ENCODE measurements at places on chromosomes 7 and 10. TPM values are rescaled to one million over a fixed set of nuclear protein-coding genes. Genes with fewer than 3 reads are reported as not detected.

- DNase-seq: no peak
These were observed 26.5 kb downstream of the ASNS start for GRCh38 chr7:97845622-97846203.

DNA sequence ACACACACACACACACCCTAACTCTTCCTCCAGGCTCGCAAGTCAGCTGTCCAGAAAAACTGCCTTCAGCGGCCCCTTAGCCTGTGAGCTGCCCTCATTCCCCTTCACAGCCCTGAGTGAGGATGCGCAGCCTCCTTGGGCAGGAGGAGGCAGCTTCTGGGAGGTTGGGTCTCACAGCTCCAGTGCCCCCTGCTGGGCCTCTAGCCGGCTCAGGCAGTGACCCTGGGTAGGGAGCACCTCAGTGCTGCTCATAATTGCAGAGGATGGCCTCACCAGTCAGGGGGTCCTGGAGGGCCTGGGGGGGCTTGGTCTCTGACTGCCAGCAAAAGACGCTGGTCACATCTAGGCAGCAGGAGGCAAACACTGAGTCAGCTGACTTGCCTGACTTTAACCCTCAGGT lies 43.7 kb downstream of the ZNF273 start:
- no peak for DNase-seq

- DNase-seq: no peak
These were observed 19.7 kb downstream of the AFAP1L2 start for GRCh38 chr10:114384601-114385000.

GRCh38 chr7:20665096-20665495 lies 49.6 kb downstream of the ABCB5 start:
- no peak for DNase-seq

DNA sequence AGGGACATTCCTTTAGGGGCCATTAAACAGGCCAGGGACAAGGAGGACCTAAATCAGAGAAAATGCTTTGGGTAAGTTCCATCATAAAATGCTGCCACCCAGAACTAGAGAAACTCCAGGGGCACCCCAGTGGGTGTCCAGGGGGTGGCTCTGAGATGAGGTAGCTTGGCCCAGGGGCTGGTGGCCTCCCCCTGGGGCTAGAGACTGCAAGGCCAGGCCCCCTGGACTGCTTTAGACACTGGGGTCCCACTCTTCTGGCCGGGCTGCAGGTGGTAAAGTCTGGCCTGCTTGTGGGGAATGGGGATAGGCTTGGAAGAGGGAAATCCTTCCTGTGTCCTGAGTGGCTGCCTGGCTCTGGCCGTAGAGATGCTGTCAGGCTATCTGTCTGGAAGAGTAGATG lies 169.6 kb upstream of the PODXL start:
- DNase-seq: no peak

DNA sequence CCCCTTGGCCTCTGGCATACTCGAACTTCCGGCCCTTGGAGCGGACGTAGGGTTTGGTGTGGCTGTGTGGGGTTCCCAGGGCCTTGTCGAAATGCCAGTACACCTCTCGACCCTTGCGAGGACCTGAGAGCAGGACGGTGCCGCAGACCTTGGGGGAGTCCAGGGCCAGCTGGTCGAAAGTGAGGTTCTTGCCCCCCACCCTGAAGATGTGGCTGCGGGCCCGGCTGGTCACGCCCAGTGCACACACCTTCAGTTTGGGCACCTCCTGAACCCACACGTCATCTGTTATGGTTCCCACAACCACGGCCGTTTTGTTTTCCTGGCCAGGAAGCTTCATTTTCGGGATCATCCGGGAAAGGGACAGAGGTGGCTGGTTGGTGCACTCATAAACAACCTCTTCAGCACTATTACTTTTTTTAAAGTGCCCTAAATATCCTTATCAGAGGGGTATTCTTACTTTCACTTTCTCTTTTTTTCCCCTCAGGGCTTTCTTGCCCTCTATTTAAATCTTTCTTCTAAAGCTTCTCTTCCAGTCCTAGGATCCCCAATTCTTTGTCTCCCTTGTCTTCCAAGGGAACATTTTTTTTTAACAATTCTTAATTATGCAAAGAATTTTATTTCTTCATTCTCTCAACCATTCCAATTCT lies 44.9 kb upstream of the FAM3C start:
- peak; percentile 64 for DNase-seq

GRCh38 chr7:71733107-71733870 lies 601.3 kb downstream of the GALNT17 start:
- DNase-seq: peak; percentile 61

DNA sequence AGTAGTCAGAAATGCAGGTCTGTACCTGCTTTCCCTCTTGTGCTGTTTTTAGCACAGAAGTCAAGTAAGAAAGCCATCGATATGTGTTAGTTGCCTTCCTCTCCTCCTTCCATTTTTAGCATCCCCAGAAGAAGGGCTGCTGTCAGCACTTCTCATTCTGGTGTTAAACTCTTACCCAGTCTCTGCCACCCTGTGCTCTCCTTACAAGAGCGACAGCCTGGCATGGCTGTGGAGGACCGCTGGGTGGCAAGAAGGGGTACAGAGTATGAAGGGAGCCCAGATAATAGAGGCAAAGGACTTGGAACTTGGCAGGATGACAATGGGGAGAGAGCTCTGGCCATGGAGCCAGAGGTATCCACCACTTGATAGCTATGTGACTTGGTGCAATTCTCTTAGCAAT lies 103.5 kb downstream of the RPS24 start:
- no peak for DNase-seq

- DNase-seq: no peak
These were observed 52.9 kb downstream of the C10orf120 start for GRCh38 chr10:122646511-122647382.

- DNase-seq: no peak
These were observed 33.6 kb downstream of the DNMBP start for GRCh38 chr10:99975942-99976809.

- DNase-seq: no peak
These were observed 15.4 kb downstream of the PTPRN2 start for GRCh38 chr7:158572000-158572828.

DNA sequence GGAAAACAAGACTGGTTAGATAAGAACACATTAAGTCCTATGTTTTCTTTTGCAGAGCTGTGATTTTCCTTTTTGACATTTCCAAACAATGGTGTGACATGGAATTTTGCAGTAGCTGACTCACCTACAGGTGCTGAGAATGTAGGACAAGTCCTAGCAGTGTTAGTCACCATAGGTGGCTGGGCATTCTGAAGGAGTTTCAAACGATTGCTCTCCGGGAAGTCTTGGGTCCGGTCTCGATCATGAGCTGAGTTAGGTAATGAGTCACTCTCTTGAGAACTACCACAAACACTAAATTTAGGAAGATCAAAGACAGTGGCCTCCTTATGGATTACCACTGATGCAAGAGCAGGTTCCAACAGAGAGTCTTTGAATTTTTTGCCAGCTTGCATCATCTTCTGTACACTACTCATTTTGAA lies 3.6 kb downstream of the FIGNL1 start:
- DNase-seq: no peak

DNA sequence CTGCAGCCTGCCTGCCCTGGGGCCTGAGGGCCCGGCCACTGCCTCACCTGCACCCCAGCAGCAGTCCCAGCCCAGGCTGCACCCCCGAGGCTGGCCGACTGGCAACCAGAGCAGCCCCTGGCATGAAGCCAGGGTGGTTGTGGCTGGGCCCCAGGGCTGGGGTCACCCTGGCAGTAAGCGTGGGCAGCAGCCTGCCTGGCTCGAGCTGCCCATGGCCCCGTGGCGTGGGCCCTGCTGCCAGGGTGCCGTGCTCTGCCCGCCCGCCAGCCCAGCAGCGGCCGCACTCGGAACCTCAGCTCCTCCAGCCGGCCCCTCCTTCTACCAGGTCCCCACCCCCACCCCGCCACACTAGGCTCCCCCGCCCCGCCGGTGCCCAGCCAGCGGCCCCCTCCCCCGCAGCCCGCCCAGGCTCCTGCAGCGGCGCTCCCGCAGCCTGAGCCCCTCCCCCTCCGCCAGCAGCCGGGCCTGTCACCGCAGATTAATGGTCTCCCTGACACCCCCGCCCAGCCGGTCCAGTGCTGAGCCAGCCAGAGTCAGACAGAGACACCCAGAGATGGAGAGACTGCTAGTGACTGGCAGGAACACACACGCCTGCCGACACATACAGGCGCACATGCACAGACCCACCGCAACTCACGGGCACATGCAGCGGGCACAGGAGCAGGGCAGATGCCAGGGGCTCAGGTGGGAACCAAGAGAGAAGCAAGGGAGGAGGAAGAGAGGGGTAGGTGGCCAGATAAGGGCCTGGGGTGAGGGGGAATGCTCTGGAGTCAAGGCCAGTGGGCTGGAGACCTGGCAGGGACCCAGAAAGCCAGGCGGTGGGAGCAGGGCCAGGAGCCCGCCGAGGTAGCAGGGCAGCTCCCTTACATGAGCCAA lies 22.4 kb downstream of the KCNH2 start:
- DNase-seq: peak; percentile 72

DNA sequence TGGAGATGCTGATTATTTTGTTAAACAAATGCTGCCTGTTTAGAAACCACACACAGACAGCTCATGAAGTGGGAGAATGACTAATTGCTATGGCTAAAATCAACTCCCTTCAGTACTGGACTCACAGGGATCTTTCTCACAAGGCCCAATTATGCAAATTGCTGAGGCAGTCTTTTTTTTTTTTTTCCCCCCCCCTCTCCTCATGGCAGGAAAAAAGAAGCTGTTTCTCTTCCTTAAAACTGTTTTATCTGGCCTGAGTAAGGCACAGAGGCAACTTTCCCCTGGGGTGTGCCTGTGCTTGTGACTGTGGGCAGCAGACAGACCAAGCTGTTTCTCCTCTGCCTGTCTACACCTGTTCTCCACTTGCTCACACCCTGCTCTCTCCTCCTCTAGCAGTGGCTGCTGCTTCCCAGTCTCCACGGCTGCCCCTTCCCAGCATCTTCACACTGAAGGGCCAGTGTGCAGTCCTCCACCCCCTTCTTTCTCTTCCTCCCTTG lies 65.4 kb upstream of the STEAP1B start:
- no peak for DNase-seq

- DNase-seq: no peak
These were observed 1221.6 kb upstream of the PHF14 start for GRCh38 chr7:9752033-9752432.

DNA sequence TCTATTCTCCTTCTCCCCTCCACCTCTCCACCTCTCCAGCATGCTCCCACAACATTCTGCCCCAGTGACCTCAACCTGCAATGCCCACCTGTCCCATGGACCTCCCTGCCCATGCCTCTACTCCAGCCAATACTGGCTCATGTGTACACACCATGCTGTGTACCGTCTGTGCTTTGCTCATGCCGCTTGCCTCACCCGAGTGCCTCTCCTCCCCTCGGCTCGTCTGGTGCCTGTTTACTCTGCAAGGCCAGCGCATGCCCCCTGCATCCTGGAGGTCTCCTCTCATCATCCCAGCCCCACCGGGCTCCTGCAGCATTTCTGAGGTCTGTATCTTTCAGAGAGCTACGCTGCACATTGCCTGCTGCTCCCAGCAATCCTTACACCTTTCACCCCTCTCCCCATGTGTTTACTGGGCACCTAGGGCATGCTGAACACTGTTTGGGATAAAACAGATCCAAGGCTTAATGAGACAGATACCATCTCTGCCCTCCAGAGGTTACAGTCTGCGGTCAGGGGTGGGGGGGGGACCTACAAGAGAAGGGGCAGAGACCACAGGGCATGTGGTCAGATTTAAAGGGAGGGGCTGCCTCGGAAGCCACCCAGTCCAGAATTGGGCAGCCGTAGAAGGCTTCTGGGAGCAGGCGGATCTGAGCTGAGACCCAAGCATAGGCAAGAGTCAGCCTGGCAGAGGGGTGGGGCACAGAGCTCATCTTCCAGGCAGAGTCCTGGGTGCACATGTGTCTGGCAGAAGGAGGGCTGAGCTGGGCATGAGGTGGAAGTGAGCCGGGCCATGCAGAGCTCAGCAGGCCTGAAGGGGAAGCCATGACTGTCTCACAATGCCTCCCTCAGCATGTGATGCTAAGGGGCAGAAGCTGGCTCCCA lies 29.6 kb upstream of the PSAP start:
- no peak for DNase-seq

GRCh38 chr10:3902809-3903410 lies 117.9 kb upstream of the KLF6 start:
- no peak for DNase-seq

DNA sequence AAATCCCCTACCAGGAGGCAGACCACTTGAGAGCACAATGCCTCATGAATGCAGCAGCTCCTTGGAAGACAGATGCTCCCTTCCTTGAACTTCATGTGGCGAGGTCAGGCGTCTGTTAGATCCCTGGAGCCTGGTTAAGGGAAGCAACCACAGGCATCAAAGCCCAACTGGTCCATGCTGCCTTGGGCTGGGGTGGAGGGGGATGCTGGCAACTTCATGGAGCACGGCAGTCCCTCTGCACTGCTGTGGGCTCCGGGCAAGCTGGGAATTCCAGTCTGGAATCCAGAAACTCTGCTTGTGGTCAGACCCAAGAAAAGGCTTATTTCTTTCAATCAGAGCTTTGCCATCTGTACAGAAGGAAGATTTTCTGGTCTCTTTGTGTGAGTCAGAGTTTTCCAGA lies 130.4 kb downstream of the PFKFB3 start:
- no peak for DNase-seq

GRCh38 chr10:122347170-122347841 lies 27.2 kb upstream of the PLEKHA1 start:
- DNase-seq: no peak

DNA sequence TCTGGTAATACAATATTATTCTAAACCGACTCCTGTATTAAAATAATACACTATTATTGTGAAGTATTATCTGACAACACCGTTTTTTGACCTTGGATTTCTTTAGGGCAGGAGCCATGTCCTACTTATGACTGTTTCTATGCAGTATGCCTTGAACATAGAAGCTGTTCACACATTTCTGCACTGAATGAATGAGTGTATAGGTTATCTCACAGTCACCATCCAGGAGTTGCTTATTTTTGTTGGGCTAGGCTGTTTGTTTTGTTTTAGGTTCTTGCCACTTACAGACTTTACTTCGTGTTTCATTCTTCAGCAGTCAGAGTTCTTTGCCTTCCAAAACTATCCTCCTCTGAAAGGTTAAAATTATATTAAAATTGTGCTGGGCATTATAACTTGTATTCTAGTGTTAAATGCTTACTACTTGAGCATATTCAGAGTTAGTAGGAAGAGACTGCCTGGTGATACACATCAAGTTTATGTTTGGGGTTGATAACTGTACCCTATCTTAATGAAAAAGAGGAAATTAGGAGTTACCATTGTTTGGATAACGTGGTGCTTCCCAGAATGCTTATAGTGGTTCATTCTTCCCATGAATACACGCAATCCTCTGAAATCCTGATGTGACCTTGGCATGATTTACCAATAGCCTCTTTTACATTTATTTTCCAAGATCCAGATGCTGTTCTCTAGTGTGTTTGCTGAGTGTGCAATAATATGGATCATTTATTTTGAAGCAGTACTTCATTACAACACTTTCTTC lies 1.7 kb downstream of the RALA start:
- DNase-seq: no peak

Gene NEUROD6
- total RNA-seq: not detected

Gene CPA5
- total RNA-seq: not detected

Gene TLL2
- total RNA-seq: 0.22 TPM

Gene C10orf67
- total RNA-seq: 0.08 TPM

Gene PDE6C
- not detected for total RNA-seq

Gene TAS2R41
- not detected for total RNA-seq

Gene SEMA3C
- total RNA-seq: 0.60 TPM

Gene SPDYE6
- total RNA-seq: not detected

Gene RGR
- not detected for total RNA-seq

Gene OR2A5
- total RNA-seq: not detected

Gene NPC1L1
- 0.20 TPM for total RNA-seq

Gene CALHM3
- 0.58 TPM for total RNA-seq

Gene PWWP2B
- total RNA-seq: 25.1 TPM

Gene AKR1D1
- not detected for total RNA-seq

Gene ADGRA1
- 0.04 TPM for total RNA-seq

Gene SIRT1
- 8.7 TPM for total RNA-seq

Gene OR6B1
- total RNA-seq: not detected
